Left colon (tissue), 2 donors: ENCODE measurements at places on chromosomes 3 and 15.

- no peak for DNase-seq
These were observed 464.3 kb upstream of the GRM7 start for GRCh38 chr3:6396631-6397030.

GRCh38 chr15:40764629-40765103 lies 798 bp downstream of the GCHFR start:
- no peak for DNase-seq

GRCh38 chr15:44584162-44584749 lies 47.3 kb downstream of the EIF3J start:
- DNase-seq = peak; percentile 61

DNA sequence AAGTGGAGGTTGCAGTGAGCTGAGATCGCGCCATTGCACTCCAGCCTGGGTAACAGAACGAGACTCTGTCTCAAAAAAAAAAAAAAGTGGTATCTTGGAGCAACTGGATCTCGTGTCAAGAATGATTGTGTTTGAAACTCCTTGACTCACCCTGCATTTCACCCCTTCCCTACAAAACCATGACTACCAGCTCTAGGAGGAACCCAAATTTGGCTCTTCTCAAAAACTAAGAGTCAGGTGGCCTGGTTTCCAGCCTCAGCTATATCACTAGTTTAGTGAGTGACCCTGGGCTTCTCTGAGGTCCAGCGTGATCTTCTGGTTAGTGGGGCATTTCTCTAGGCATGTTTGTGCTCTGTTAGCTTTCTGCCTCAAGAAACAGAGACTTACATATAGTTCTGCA lies 222.1 kb downstream of the FAM43A start:
- DNase-seq = no peak

- no peak for DNase-seq
These were observed 916 bp downstream of the IDH3A start for GRCh38 chr15:78149805-78150751.

GRCh38 chr15:79089331-79089889 lies 1.2 kb downstream of the RASGRF1 start:
- DNase-seq = no peak

DNA sequence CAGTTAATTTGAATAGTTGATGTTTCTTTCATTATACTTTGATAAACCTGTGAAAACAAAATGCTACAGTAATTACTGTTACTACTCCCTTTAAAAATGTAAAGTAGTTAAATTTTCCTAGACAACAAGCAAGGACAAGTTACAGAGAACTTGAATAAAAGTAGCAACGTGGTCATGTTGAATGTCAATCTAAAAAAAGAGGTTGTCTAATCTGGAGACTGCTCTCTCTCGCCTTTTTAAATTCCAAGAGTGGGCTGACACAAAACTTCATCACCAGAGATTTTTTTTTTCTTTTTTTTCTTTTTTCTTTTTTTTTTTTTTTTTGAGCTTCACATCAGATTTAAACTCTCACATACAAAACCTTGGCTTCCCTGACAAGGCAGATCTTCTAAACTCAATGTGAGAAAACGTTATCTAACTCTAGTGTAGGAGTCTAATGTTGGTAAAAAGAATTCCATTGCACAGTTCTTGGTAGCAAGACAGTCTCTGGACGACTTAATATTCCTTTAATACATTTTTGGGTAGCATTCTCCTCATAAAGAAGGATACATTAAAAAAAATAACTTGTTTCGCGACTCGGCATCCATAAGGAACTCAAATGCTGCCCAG lies 4.1 kb downstream of the FOXP1 start:
- no peak for DNase-seq

GRCh38 chr3:122991236-122991985 lies 36.2 kb downstream of the SEMA5B start:
- DNase-seq = no peak

DNA sequence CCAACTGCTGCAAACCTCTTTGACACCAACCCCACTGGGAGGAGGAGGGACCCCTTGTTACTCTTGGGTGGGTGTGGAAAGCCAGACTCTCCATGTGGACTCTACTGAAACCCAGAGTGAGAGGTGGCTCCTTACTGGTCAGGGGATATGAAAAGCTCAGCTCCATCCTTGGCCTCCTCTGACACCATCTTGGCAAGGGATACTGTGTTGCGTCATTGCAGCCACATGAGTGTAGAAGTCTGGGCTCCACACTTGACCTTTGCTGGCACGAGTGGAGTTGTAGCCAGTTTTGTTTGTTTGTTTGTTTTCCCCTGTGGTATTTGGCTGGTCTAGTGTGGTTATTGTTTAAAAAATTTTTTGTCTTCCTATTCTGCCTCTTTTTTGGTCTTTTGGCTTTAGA lies 289.1 kb downstream of the GAP43 start:
- no peak for DNase-seq

DNA sequence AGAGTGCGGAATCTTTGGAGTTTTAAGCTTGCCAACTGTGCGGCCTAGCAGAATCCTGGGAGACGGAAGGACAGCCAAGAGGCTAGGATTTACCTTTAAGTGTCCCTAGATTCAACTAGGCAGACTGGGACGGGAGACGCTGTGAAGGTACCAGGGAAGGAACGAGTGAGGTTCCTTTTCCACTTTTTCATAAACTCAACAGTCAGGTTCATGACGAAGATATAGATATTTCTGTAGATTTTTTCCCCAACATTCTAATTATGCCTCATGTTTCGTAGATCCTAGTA lies 564 bp upstream of the GABPB1 start:
- DNase-seq = no peak
